ENCODE measurements at places on chromosomes 13 and 19.

DNA sequence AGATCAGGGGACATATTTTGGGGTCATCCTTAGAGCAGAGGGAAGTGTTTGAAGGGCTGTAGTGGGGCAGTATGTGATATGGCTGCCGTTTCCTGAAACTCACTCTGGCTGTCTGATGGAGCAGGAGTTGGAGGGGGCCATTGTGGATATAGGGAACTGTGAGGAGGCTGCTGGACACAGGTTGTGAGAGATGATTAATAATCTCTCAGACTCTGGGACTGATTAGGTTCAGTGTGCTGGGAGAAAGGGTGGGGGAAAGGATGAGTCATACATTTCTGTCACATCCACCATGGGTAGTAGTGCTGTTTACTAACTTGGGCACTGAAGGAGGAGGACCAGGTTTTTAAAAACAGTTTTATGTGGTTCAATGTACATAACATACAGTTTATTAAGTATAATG, 4.8 kb downstream of the B3GLCT start:
- no peak for DNase-seq

DNA sequence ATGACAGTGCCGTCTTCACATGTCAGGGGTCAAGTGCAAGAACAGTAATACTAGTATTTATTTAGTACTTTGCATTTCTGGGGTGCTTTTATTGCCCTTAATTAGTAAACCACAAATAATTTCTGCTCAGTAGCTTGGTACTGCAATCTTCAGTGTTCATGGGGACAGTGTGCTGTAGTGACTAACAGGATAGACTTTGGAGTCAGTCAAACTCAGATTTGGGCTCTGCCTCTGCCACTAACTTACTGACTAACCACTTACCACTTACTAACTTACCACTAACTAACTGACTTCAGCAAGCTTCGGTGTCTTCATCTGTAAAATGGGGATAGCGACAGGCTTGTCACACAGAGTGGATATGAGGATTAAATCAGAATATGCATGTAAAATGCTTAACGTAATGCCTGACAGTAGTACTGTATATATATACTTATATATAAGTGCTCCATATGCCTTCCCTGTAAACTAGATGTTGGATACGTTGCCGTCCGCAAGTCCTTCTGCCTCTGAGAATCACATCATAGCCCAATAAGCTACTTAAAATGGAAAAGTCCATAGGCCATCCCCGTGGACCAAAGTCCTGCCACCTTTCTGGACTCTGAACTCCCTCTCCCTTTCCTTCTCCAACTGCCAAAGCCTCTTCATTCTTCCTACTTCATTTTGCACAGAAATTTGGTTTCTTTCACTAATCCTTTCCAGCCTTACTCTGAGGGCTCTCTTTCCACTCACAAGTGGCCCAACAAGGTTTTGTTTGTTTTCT, 158.1 kb downstream of the ZIC5 start:
- no peak for DNase-seq

DNA sequence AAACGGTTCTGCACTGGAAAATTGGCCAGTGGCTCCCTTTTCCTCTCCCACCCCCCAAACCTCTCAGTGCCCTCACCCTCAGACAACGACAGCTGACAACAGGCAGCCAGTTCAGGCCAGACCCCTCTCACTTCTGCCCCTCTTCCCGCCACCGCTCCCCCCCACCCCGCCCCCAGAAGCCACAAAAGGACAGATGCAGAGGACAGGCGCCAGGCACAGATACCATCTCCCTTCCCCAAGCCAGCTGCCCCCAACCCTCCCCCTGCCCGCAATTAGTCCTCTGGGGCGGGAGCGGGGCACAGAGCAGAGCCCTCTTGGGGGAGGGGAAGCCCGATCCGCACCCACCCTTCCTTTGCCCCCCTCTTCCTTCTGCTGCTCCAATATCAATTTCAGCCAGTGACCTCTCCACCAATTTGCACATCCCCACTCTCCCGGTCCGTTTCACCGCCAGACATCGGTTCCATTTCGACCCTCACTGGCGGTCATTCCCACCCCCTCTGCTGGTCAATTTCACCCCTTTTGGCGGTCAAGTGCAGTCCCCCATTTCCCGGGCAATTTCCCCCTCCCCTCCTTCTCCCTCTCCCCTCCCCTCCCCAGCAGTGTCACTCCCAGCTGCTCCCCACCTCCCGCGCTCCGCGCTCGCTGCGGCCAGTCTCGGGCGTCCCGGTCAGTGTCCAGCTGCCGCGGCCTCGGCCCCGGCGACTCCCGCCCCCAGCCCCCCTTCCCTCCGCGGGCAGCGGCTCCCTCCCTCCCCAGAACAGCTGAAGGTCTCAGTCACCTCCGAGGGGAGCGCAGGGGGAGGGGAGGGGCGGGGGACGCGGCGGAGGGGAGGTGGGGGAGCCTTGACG, at the start of gene SHD:
Gene SHD, plus strand, starts transcription at position 848 of the 848 bp plus-strand sequence. CDS start 798 bp downstream, outside the sequence.
- DNase-seq: no peak

DNA sequence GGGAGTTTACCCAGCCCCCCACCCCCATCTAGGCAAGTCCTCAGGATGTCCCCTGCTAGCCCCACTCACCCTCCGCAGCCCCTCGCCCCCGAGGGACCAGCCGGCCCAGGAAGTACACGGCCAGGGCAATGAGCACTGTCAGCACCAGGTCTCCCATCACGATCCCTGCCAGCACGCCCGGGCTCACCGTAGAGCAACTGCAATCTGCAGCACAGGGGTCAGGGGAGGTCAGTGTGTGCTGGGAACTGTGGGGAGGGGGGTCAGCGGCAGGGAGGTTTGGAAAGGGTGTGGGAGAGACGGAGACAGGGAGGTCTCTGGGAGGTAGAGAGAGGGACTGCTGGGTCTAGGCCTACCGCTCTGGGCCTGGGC, 734 bp downstream of the TYROBP start:
- no peak for DNase-seq

DNA sequence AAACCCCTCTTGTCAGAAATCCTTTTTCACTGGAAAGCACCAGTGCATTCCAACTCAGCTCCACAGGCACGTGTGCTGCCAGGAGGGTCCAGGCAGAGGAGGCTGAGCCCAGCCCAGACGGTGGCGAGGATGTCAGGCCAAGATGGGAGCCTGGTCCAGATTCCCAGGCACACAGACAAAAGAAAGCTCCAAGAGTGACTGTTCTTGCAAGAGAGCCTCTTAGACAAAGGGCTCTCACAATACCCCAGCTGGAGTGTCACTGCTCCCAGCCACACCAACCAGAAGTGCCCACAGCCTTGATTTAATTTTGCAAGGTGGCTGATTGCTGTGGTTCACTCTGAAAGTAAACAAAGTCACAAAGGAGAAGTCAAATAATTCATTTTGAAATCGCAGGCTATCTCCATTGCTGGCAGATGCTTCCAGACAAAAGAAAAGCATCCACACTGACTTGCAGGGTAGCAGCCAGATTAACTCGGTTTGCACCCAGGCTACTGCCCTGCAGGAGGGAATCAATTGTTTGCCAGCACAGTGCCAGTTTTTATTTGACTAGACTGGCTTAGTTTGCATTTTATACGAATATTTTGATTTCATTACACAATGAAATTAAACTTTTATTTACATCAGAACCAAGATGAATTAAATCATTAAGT, 95.1 kb downstream of the RAB20 start:
- no peak for DNase-seq

DNA sequence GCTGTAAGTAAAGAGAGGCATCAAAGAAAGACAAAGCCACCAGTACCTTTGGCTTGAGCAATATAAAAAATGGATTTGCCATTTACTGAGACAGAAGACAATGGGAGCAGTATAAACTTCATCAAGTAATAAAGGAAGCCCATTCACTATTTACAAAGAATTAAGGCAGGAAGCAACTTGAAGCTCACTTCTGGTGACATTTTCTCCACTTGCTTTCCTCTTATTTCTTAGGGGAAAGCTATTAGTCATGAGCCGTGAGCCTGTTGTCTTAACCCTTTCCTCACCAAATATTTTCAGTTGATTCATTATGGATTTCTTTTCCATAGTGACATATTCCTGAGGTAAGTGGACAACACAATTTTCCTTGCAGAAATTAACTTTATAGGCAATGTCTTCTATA, 156.8 kb downstream of the DNAJC3 start:
- no peak for DNase-seq

- DNase-seq: no peak
These were observed 182.0 kb downstream of the RGCC start for GRCh38 chr13:41639237-41639904.

- DNase-seq: no peak
These were observed 264.0 kb downstream of the ENOX1 start for GRCh38 chr13:43522788-43523187.

Data from omental fat pad (tissue), 4 donors.